ENCODE measurements at places on chromosomes 16 and 17. TPM values are rescaled to one million over a fixed set of nuclear protein-coding genes. Genes with fewer than 3 reads are reported as not detected.

Gene PLLP
- 0.49 TPM for total RNA-seq

Gene ADAT1
- total RNA-seq, result 57.9 TPM

DNA sequence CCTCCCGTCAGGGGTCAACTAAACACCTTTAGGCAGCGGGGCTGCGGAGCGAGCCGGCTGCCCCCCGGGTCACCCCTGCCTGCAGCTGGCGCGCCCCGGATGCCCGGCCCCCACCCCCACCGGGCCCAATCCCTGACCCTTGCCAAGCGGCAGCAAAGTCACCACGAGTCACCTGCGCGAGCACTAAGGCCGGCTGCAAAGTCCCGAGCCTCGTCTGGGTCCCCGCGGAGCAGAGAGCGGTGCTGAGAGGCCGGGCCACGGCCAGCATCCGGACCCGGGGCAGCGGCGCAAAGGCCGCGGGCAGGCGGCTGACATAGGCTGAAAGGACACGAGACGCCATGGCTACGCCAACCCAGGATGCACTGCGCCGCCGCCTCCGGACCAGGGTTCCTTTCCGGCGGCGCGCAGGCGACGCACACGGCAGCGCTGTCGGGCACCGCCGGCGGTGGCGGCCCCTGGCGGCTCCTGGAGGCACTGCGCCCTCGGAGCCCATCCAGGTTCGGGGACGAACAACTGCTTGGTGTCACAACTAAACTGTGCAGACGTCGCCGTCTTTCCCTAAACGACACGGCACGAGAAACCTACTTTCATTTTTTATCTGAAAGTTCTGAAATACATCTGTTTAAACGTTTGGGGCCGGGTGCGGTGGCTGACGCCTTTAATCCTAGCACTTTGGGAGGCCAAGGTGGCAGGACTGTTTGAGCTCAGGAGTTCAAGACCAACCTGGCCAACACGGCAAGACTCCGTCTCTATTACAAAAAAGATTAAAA is at the start of gene NDUFAB1:
Gene NDUFAB1, minus strand, starts transcription at position 366 of the 770 bp plus-strand sequence. Its CDS starts 26 bp downstream, at position 340.
- no peaks in the 10 kb centered on the region for H3K27me3 ChIP-seq
- peak within 1 kb of the TSS; percentile 78 for H3K4me3 ChIP-seq
- DNase-seq, result peak; percentile 89
- H3K4me1 ChIP-seq, result peaks cover 13% of the 10 kb centered on the region
- peak within 1 kb of the TSS; percentile 77 for H3K27ac ChIP-seq

- H3K27me3 ChIP-seq, result no peaks in the 10 kb centered on the region
- no peak overlapping the region for H3K27ac ChIP-seq
- peaks cover 6% of the 10 kb centered on the region for H3K4me1 ChIP-seq
- peaks cover 22% of the 10 kb centered on the region for H3K36me3 ChIP-seq
- no peak overlapping the region for H3K4me3 ChIP-seq
Measured at GRCh38 chr17:37043201-37043600, 94.4 kb downstream of the AATF start.
